ENCODE measurements at places on chromosomes 7 and 10.

GRCh38 chr7:94303695-94304094 is 91.0 kb upstream of the COL1A2 start:
- DNase-seq = no peak

GRCh38 chr7:13907831-13908230 is 81.6 kb downstream of the ETV1 start:
- no peak for DNase-seq

- no peak for DNase-seq
Observed at GRCh38 chr10:110401401-110402076, 96.2 kb upstream of the DUSP5 start.

GRCh38 chr7:41792120-41792519 is 89.2 kb upstream of the INHBA start:
- no peak for DNase-seq

DNA sequence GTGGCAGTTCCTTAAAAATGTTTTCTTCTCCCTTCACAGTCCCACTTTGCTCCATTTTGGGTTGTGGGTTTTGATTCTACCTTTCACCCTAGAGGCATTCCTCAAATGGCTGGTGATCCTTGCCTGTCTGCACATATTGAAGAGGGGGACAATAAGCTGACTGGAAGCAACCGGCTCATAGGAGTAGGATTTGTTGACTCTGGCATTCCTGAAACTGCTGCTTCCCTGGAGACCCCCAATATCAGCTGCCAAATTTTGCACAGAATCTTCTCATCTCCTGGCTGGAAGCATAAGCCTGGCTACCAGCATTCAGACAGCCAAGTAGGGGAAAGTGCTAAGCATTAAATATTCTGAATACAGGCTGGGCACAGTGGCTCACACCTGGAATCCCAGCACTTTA is 53.7 kb downstream of the KIF5B start:
- DNase-seq = no peak

GRCh38 chr10:122476333-122476695 is 15.0 kb downstream of the HTRA1 start:
- DNase-seq = no peak

DNA sequence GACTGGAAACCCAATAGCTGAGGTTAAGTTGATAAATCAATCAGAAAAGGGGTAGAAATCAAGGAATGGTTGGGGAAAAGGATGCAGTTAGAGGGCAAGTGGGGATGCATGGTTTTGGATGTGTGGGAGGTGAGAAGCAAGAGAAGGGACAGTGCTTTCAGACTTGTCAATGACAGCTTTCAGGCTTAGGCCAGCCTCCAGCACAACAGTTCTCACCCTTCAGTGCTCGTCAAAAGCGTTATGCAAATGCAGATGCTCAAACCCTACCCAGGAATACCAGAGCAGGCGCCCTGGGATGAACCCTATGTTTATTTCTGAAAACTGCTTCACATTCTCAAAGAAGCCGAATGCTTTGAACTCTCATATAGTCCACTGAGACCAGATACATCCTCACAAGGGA is 74.0 kb downstream of the AOAH start:
- DNase-seq = no peak
